Esophagus mucosa (tissue), 1 donor: ENCODE measurements at places on chromosomes 12 and 14.
A peak's percentile ranks its signal among the peaks of the same experiment; 100 is the strongest.

DNA sequence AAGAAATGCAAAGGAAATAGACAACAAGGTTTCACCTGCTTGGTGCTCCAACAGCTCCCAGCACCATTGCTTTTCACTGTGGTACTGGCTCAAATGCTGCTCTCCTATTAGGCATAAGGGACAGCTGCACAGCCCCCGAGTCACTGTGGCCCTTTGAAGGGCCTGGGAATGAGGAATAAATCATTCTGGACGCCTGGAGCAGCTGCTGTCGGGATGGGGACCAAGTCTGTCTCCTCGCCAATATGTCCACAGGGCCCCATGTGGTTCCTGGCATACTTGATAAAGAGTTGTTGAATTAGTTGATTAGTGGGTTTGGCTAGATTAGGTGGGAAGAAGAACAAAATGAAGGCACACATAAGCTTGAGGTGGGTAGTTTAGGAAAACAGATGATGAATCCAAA lies 13.1 kb upstream of the NGB start:
- ATAC-seq, result no peak

GRCh38 chr14:44981198-44981597 lies 19.2 kb downstream of the TOGARAM1 start:
- no peak for ATAC-seq

DNA sequence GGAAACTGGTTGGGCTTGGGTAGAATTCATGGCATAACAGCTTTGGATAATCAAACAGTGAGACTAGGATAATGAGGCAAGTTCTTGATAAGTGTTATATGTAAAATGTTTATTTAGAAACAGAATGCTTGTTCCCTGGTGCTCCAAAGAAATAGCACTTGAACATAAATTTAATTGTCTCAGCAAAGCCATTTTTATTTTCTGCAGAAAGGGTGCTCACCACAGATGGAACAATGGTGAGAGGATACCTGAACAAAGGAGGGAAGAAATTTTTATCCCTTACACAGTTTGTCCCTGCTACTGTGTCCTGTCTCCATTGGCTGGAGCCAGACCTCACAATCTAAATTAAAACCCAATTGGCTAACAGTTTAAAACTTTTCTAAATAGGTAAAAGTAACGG lies 9.3 kb upstream of the RXYLT1 start:
- no peak for ATAC-seq

- ATAC-seq, result no peak
Observed at GRCh38 chr14:28754209-28754985, 12.2 kb upstream of the FOXG1 start.

- peak; percentile 75 for ATAC-seq
Observed at GRCh38 chr12:2853626-2854025, 3.2 kb downstream of the TEX52 start.

GRCh38 chr14:61655777-61656176 lies 39.5 kb upstream of the HIF1A start:
- no peak for ATAC-seq

DNA sequence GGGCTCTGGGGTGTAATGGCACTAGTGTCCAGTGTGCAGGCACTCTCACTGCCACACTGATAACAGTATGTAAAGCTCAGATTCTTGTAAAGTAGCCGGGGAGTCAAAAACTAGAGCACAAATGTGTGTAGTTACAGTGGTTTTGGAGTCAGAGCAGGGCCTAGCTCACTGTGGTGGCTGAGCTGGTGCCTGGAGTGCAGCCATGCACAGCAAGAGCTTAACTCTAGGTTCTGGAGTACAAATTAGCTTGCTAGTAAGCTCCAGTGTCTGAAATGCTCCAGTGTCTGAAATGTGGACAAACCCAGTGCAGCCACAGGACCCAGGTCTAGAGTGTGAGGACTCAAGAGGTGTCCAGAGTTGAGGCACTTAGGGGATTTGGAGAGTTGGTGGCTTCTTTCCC lies 149.2 kb downstream of the MSRB3 start:
- ATAC-seq, result no peak

DNA sequence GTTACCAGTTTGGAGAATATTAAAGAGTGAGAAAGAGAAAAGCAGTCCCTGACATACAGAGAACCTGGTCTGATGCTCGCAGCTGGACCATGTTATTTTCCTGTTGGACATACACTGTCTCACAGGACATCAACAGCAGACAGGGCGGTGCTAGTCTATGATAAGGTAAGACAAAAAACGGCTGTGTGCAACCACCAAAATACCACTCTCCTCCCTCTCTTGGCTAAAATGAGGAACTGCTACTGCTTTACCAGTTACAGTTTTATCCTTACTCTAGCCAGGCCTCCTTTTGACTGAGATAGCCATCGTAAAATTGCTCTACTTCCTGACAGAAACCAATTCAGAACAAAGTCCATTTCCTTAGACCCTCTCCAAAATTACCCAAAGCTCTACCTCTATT lies 47.0 kb upstream of the ERGIC2 start:
- ATAC-seq, result no peak

DNA sequence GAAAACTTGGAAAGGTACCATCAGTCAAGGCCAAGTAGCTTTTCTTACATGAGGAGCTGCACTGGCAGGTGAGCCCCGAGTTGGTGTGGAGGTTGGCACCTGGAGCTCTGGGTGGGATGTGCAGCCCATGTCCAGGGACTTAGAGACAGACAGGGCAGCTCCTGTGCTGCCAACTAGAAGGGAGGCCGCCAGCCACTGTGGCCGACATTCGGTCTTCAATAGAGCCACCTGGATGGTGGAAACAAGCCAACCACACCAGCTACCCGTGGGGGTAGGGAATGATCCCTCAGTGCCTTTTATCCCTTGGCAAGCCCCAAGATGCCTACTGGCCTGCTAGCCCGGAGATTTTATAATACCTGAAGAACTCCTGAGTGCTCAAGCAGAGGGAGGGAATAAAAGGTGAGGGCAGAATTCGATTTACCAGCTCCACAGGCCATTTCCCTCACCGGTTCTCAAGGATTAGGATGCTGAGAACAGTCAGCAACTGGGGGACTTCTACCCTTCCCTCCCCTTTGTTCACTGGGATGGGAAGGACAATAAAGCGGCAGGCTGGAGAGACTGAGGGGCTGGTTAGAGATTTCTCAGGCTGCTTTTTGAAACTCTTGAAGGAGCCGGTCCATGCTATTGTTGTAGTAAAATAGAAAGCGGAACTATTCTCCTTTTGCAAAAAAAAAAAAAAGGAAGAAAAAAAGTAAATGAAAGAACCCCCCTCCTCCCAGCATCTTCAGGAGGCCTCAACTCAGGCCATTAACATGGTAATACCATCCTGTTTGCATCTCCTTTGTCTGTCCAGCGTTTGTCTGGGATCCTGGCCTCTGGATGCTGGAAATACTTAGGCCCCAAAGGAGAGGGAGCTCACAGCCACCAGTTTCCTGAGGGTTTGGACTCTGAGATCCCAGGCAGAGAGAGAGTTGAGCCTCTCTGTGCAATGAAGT lies 321.6 kb downstream of the ZFP36L1 start:
- no peak for ATAC-seq

- no peak for ATAC-seq
Observed at GRCh38 chr12:33771889-33772288, 250.4 kb upstream of the ALG10 start.

GRCh38 chr12:40336573-40337199 lies 111.9 kb downstream of the LRRK2 start:
- ATAC-seq, result no peak

GRCh38 chr12:128844031-128844635 lies 9.1 kb upstream of the GLT1D1 start:
- ATAC-seq, result no peak

DNA sequence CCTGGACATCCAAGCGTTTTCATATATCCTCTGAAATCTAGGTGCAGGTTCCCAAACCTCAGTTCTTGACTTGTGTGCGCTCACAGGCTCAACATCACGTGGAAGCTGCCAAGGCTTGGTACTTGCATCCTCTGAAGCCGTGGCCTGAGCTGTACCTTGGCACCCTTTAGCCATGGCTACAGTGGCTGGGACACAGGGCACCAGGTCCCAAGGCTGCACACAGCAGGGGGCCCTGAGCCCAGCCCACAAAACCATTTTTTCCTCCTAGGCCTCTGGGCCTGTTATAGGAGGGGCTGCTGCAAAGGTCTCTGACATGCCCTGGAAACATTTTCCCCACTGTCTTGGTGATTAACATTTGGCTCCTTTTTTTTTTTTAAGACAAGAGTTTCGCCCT lies 11.6 kb upstream of the FAM177A1 start:
- no peak for ATAC-seq

DNA sequence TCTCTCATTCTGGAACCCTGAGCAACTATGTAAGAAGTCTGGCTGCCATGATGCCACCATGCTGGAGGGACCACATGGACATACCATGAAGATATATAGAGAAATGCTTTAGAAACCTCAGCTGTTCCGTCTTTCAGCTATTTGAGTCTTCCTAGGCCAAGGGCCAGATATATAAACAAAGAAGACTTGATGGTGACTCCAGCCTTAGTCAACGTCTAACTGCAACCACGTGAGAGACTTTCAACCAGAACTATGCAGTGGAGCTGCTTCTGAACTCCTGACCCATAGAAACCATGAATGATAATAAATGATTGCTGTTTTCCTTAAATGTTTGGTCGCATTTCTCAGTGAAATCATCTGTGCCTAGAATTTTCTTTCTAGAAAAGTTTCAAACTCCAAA lies 20.0 kb upstream of the KITLG start:
- ATAC-seq, result peak; percentile 62

DNA sequence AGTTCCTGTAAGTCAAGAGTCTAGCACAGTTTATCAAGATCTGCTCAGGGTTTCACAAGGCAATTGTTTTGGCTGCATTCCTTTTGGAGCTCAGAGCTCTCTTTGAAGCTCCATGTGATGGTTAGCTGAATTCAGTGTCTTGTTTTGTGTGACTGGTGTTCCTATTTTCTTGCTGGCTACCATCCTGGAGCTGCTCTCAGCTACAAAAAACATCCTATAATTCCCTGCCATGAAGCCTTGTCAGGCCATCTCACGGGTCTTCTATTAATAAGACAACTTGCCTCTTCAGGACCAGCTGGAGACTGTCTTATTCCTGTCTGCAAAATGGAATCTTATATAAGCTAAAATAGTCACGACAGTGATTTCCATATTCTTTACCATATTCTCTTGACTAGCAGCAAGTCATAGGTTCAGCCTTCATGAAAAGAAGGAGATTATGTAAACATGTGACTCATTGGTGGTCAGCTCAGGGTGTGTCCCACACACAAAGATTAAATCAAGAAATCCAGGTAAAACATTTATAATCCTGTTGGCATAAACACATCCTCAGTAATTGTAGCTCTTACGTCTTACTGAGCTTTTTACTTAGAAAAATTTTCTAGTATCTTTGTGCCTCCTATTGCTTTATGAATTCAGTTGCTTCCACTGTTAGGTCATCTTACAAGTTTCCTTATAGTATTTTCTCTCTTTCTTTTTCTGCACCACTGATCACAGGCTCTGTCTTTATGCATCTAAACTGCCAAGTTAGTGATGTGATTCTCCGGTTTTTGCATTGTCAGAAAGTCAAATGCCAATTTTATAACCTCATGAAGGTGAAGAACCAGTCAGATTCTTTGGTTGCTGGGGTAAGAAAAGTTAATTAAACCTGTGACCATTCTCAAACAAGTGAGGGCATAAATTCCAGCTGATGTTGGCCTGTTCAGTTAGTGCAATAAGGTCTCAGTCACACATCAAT lies 378.5 kb upstream of the MGAT4C start:
- ATAC-seq, result peak; percentile 77

- no peak for ATAC-seq
Observed at GRCh38 chr12:76081909-76082308, 2.6 kb downstream of the NAP1L1 start.

- no peak for ATAC-seq
Observed at GRCh38 chr12:79001404-79001803, 136.8 kb downstream of the SYT1 start.

DNA sequence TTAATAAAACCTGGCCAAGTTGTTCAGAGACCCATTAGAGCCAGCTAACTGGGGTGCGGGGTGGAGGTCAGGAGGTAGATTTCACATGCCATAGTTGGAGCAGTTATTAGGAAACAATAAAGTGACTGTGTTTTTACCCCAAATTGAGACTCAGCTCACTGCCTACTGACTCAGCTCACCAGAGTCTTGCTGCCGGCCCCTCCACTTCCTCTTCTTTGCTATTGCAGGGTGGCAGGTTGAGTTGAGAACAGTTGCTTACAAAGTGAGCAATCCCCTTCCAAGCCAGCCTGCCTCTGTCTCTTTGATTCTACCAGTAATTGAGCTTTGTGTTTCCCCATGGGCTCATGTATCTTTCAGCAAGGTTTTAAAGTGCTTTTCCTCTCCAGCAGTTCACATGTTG lies 12.9 kb downstream of the ST8SIA1 start:
- no peak for ATAC-seq

DNA sequence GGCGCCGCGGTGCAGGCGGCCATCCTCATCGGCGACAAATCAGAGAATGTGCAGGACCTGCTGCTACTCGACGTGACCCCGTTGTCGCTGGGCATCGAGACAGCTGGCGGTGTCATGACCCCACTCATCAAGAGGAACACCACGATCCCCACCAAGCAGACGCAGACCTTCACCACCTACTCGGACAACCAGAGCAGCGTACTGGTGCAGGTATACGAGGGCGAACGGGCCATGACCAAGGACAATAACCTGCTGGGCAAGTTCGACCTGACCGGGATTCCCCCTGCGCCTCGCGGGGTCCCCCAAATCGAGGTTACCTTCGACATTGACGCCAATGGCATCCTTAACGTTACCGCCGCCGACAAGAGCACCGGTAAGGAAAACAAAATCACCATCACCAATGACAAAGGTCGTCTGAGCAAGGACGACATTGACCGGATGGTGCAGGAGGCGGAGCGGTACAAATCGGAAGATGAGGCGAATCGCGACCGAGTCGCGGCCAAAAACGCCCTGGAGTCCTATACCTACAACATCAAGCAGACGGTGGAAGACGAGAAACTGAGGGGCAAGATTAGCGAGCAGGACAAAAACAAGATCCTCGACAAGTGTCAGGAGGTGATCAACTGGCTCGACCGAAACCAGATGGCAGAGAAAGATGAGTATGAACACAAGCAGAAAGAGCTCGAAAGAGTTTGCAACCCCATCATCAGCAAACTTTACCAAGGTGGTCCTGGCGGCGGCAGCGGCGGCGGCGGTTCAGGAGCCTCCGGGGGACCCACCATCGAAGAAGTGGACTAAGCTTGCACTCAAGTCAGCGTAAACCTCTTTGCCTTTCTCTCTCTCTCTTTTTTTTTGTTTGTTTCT lies 1.7 kb downstream of the HSPA2 start:
- ATAC-seq, result no peak

- no peak for ATAC-seq
Observed at GRCh38 chr12:26121323-26122060, 3.3 kb downstream of the BHLHE41 start.

GRCh38 chr14:92121670-92122350 lies at the start of the genes CPSF2 and NDUFB1:
CPSF2 (plus strand) TSS chr14:92121969; CDS start chr14:92130985, 9,016 bp downstream.
NDUFB1 (minus strand) TSS chr14:92121706; CDS start chr14:92117637, 4,069 bp downstream.
- peak; percentile 85 for ATAC-seq
